Left ventricle myocardium superior (tissue), 1 donor: ENCODE measurements at places on chromosomes 2 and 18. TPM values are rescaled to one million over a fixed set of nuclear protein-coding genes. Genes with fewer than 3 reads are reported as not detected.

DNA sequence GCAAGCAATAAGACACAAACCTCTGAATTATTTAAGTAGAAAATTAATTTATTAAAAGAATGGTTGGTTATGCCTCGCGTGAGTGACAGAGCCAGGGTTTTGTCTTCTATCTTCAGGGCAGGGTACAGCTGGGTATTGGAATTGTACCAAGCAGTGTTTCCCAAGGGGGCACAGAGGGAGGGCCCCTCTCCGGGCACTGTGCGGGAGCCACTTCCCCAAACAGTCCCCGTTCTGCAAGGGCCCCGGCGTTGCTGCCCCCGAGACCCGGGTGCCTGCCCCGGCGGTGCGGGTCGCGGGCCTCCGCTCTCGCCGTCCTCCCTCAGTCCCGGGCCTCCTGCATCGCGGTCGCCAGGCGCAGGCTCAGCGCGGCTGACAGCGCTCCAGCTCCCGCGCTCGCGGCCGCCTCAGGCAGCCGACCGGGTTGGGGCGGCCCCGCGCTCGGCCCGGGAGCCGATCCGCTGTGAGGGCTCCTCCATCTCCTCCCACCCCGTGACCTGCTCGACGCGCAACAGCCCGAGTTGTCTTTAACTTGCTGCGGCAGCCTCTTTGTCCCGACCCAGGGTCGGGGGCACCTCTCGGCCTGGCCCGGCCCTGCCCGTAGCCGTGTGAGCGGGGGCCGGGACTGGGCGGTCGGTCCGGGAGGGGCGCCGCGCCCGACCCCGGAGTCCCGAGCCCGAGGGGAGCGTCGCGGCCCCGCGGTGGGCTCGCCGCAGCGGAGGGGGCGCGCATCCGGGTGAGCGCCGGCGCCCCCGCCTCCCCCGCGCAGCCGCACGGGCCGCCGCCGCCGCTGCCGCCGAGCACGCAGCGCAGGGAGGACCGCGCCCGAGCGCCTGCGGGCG is 620 bp upstream of the GALNT1 start:
- peak; percentile 77 for DNase-seq

- DNase-seq = no peak
Measured at GRCh38 chr2:28626891-28627421, 124.7 kb upstream of the PPP1CB start.

- DNase-seq = no peak
Measured at GRCh38 chr2:66237803-66238379, 197.0 kb upstream of the MEIS1 start.

DNA sequence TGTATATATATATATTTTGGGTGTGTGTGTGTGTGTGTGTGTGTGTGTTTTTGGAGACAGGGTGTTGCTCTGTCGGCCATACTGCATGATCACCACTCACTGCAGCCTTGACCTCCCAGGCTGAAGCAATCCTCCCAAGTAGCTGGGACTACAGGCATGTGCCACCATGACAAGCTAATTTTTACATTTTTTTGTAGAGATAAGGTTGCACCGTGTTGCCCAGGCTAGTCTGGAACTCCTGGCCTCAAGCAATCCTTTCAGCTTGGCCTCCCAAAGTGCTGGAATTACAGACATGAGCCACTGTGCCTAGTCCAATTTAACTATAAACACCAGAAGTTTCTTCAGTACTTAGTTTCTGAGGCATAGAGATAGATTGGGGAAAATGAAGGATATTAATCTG is 18.3 kb downstream of the LIMS1 start:
- DNase-seq = no peak

GRCh38 chr18:66167829-66168684 is 417.2 kb downstream of the CDH7 start:
- no peak for DNase-seq

DNA sequence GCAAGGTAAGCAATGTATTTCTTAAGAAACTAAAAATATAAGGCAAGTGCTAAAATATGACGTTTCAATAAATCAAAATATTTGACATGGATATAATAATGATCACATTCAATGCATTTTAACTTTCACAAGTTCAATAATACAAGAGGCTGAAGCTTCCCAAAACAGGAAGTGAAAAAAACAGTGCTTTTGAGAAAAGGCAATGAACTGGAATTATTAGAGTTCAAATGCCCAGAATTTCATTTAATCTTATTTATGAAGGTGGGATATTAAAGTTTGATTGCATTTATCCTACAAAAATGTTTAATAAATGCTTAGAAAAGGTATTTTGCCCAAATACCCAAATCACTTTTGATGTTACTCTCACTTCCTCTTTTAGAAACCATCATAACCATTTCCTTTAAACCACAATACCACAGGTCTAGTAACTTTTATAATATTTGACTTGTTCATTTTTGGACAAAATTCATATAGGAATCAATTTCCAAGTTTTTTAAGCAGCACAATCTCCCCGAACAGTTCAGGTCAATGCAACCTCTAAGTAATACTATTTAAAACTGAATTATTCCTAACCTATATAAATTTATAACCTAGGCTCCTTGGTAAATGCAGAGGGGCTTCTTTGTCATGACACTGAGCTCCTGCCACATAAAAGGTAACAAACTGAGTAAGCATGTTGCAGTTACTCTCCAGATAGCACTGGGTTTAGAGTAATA is 2.1 kb downstream of the NCKAP1 start:
- DNase-seq = no peak

GRCh38 chr2:122132147-122132691 is 376.8 kb downstream of the TSN start:
- no peak for DNase-seq

DNA sequence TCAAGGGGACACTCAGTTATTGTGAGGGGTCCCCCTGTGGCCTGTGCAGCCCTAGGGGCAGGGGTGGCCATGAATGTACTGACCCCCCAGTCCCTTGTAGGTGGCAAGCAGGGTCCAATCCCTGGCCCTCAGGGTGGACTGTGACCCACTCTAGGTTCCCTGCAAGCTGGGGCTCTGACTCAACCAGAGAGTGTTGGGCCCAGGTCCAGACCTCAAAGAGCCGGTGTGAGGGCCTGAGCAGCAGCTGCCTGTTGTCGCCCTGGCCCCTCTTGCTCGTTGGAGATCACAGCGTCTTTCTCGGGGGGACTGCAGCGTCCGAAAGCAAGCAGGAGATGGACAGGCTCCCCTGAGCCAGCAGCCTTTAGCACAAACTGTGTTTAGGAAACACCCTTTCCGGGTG is 66.8 kb upstream of the ATG16L1 start:
- DNase-seq = no peak

GRCh38 chr2:33090553-33091134 is 143.9 kb downstream of the LTBP1 start:
- no peak for DNase-seq

- no peak for DNase-seq
Measured at GRCh38 chr2:31088504-31089195, 49.6 kb downstream of the GALNT14 start.

DNA sequence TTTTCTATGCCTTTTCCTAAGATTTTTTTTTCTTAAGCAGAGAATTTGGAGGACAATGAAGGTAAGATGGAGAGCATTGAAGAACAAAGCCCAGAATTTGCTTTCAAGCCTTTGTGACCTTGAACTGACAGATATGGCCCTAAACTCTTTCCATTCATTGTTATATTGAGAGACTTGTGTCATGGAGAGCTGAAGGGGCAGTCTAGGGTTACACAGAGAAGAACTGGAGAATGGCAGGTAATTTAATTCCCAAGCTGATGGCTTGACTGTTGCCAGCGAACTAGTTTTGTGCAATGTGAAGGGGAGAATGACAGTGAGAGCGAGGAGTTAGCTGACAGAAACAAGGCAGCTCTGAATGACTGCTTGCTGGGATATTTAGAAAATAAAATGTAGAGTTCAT is 1344.2 kb downstream of the LRP1B start:
- DNase-seq = no peak

- no peak for DNase-seq
Measured at GRCh38 chr2:241769819-241770184, 6.8 kb upstream of the GAL3ST2 start.

GRCh38 chr2:132668987-132669907 is 758 bp downstream of the LYPD1 start:
- DNase-seq = no peak

DNA sequence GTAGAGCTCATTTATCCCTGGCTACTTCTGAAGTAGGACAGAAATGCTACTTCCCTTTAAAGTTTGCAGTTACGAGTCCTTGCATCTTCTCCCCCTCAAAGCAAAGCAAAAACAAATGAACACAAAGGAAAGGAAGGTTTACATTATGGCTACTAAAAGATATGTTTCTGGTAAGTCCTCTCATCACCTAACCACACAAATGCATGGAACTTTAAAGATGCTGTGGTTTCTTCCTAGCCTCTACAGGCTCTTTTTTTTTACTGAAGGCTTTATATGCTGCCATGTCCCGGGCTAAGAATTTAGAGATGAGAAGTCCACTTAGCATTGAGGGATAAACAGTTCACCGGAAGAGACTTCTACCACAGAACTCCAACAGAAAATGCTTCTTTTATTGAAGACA is 291.2 kb downstream of the SS18 start:
- no peak for DNase-seq

- no peak for DNase-seq
Measured at GRCh38 chr2:208545403-208546042, 138.9 kb downstream of the PTH2R start.

DNA sequence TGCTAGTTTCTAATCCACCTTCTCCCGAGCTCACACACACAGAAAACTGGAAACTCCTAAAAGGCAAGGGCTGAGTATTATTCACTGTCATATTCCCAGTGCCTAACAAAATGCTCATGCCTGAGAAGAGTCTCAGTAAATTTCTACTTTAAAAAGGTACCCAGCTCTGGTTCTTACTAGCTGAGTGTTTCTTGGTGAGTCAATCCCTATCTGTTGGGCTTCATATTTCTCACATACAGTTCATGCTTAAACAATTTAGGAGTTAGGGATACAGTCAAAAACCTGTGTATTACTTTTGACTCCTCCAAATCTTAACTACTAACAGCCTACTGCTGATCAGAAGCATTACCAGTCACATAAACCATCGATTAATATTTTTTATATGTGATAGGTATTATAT is 204.9 kb downstream of the EN1 start:
- DNase-seq = no peak

GRCh38 chr2:200467806-200468681 is 41.8 kb downstream of the KCTD18 start:
- DNase-seq = no peak

GRCh38 chr2:204109681-204110080 is 173.1 kb downstream of the ICOS start:
- no peak for DNase-seq

- no peak for DNase-seq
Measured at GRCh38 chr18:39994498-39994897, 1960.5 kb upstream of the PIK3C3 start.

DNA sequence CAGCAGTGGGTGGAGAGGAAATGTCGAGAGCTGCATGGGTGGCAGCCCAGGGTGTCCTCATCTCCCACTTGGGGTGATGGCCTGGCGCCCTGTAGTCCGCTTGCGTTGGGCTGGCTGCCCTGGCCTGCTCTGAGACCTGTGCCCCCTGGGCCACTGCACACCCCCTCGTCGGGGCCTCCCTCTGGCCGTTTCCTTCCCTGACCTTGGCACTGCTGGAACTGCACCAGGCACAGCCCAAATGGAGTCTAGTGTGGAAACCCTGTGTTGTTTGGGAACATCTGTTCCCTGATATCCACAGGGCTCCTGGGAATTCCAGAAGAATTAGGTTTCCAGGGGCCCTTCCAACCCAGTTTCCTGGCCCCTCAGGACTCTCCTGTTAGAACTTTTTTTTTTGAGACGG is 13.9 kb downstream of the EFHD1 start:
- DNase-seq = no peak

DNA sequence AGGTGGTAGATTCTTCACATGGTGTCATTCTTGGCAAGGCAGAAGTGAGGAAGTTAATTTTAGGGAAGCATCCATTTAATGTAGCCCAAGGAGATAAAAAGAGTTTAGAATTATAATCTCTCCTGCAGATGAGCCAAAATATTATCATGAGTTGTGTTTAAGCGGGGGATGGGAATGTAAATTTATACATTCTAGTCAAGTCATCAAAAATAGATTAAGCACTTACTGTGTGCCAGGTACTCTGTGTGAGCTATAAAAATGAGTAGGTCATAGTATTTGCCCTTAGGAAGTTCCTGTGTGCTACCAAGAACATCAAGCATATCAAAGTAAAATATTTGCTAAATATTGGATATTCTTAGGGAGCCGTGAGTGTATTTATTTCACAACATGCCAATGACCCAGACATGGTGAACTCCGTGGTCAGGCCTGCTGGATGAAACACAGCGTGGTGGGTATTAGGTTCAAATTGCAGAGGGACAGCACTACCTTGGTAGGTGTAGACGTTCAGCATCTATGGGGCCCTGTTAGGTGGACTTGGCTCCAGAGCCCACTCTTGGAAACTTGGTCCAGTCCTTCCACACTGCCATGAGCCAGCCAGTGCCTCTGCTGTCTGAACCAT is 37.4 kb downstream of the MEIS1 start:
- no peak for DNase-seq

DNA sequence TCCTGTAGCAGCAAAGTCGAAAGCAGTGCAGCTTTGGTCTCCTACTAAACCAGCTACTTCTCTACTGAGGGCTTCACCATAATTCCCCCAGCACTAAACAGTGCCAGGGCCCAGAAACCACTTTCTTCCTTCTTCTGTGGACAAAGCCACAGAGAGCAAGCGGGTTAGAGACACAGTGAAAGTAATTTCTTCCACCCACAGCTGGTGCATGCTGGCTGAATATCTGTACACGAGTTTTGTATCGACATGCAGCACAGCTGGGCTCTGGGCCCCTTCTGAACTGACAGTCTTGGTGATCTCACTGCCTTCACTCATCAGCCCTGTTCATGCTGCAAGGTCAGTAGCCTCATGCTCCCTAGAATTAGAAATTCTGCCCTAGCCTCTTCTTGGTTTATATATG is 74.0 kb upstream of the SULT1C3 start:
- no peak for DNase-seq

GRCh38 chr2:40827392-40827791 is 375.5 kb upstream of the SLC8A1 start:
- DNase-seq = no peak

GRCh38 chr2:59301466-59302402 is 1060.6 kb upstream of the FANCL start:
- DNase-seq = no peak

Gene AGAP1
- total RNA-seq = 22.3 TPM

Gene TLX2
- not detected for total RNA-seq

Gene PSMA8
- 0.20 TPM for total RNA-seq

Gene SOX11
- 0.10 TPM for total RNA-seq

Gene GALR1
- not detected for total RNA-seq

Gene FAP
- 1.3 TPM for total RNA-seq

Gene KIAA2012
- not detected for total RNA-seq

Gene PRKAG3
- 0.12 TPM for total RNA-seq

Gene SPP2
- not detected for total RNA-seq

Gene MEMO1
- total RNA-seq = 51.4 TPM

Gene CENPA
- not detected for total RNA-seq

Gene DNAH6
- 0.22 TPM for total RNA-seq

Gene PDE1A
- total RNA-seq = 16.9 TPM

Gene LMAN2L
- total RNA-seq = 25.5 TPM
